ENCODE measurements at places on chromosomes 5 and 9. TPM values are rescaled to one million over a fixed set of nuclear protein-coding genes. Genes with fewer than 3 reads are reported as not detected.

PIP5K1B gene
- total RNA-seq, result 29.0 TPM

THBS4 gene
- total RNA-seq, result 217 TPM

FOXI1 gene
- not detected for total RNA-seq

FRMD3 gene
- total RNA-seq, result 32.1 TPM

SLC6A19 gene
- 0.27 TPM for total RNA-seq

MEGF10 gene
- 32.7 TPM for total RNA-seq

CYLC2 gene
- total RNA-seq, result not detected

CD274 gene
- total RNA-seq, result 1.4 TPM

SLC4A9 gene
- not detected for total RNA-seq

FAM81B gene
- not detected for total RNA-seq

ZNF366 gene
- 2.5 TPM for total RNA-seq

CATSPER3 gene
- not detected for total RNA-seq

SPDL1 gene
- total RNA-seq, result 30.1 TPM

CAMK2A gene
- total RNA-seq, result 3.8 TPM

ZFP2 gene
- total RNA-seq, result 7.1 TPM

PANK3 gene
- 95.7 TPM for total RNA-seq

MARCHF11 gene
- total RNA-seq, result 2.1 TPM

ADGRD2 gene
- not detected for total RNA-seq

ENC1 gene
- total RNA-seq, result 76.3 TPM

CCDC192 gene
- total RNA-seq, result not detected

ENTPD8 gene
- total RNA-seq, result 0.60 TPM

ADAM19 gene
- 28.3 TPM for total RNA-seq
